ENCODE measurements at places on chromosomes 12 and 14.
A peak's percentile ranks its signal among the peaks of the same experiment; 100 is the strongest.

DNA sequence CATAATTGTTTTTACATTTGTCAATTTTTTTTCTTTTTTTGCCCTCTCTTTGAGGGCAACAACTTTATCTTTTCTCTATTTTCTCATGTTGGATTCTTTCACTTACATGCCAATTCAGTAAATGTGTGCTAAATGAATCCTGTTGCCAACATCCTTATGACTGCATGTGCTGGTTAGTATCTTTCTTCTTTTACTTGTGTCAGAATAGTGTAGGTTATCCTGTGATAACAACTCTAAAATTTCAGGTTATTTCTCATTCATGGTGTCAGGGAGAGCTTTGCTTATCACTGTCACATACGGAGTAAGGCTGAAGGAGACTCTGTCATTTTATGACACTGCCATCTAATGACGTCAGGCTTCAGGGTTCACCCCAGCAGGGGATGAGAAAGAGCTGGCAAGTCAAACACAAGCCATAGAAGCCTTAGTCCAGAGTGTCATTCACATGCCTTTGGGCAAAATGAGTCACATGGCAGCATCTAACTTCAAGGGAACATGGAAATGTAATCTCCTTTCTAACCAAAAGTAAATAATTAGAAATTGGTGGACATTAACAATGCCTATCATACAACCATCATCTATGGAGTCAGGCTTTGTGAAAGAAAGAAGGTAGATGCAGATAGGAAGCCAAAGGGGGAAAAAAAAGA, 242.5 kb upstream of the ATP2B1 start:
- DNase-seq: no peak

DNA sequence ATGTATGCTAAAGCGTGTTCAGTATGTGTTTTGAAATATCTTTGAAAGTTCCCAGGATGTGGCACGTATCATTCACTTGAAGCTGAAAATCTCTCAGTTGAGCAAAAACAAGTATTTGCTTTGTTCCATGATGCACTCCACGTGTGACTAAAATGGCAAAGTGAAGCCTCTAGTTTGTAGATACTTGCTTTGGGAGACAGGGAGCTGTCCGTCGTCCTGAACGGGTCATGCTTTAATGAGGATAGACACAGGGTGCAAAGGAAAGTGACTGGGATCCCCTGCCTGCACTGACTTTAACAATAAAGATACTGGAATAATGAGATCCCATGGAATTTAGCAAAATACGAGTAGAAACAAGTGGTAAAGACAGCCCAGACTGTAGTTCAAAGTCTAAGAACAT, 991.4 kb downstream of the NRXN3 start:
- peak; percentile 8 for DNase-seq

DNA sequence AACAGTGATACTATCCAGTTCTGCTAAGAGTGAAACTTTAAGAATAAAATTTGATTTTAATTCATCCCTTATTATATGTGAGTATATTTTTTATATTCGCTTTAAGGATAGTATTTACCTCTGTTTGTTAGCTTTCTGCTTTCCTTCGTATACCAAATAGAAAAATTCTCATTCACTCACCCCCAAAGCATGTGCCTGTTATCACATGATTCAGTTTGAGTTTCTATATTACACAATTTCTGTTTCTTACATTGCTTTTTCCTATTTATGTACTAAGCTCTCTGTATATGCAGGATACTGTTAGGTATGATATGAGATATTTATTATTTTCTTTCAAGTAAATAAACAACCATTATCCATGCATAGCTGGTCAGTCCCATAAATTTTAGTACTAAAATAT, 275.2 kb downstream of the FBXL14 start:
- DNase-seq: no peak

- no peak for DNase-seq
Measured at GRCh38 chr12:53244337-53244736, 12.3 kb upstream of the RARG start.

DNA sequence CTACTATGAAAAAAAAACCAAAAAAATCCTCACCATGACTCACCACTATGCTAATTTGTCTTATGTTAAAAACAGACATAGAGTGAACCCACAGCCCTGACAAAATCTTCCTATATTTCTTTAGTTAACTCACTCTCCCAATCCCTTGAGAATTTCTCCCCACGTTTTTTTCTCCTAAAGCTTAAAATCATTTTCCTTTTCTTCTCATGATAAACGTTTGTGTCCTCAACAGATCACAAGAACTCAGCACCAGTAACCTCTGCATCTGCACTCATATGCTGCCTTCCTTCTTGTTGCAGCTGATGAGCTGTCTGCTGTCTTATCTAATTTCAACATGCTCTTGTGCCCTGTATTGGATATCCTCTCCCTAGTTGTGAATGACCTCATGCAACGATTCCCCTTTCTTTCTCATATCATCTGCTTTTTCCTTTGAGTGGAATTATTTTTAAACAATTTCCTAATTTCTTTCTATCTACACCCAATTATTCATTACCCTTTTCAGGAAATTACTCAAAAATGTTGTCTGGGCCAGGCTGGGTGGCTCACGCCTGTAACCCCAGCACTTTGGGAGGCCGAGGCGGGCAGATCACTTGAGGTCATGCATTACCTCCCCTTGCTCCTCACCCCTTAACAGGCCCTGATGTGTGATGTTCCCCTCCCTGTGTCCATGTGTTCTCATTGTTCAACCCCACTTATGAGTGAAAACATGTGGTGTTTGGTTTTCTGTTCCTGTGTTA, 427.5 kb upstream of the MGAT4C start:
- DNase-seq: no peak

DNA sequence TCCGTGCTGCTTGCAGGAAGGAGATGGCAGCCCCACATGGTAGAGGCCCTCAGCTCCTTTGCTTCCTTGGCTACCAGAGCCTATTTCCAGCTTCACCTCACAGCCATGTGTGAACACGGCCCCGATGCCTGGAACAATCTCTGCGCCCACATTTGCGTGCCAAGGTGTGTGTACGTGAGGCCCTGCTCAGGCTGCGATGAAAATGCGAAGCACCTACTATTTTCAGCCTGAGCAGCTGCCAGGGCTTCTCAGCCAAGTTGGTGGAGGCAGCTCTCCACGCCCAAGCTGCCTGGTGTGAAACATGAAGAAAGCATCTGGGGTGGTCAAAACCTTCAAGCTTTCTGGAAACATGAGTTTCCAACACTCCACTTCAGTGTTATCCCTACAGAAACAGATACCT, 177.8 kb upstream of the EGLN3 start:
- no peak for DNase-seq

DNA sequence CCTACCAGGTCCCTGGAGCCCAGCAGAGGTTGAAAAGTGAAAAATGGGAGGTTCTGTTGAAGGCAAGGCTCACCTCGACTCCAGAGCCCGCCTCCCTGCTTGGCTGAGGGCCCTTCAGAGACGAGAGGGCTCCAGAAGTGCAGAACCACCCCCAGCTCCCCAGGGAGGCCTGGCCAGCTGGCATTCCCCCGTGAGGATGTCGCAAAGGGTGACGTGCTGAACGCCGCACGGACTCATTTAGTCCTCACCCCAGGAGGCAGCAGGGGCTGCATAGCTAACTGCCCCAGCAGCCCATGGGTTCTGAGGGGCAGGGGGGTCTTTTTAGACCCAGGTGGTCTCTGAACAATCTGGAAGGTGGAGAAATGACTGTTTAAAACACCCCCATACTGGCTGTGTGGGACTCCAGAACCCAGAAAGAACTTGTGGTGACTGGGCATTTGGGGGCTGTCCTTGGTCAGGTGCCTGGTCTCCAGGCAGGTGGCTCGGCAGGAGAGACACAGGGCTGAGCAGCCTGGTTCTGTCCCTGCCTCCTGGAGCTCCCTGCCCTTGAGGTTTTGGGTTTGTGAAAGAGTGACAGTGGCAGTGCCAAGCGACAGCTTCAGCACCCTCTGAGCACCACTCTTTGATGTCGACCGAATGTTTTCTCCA, 32.0 kb downstream of the ANAPC7 start:
- peak; percentile 55 for DNase-seq

- no peak for DNase-seq
Measured at GRCh38 chr14:102246071-102246470, 58.9 kb downstream of the MOK start.

DNA sequence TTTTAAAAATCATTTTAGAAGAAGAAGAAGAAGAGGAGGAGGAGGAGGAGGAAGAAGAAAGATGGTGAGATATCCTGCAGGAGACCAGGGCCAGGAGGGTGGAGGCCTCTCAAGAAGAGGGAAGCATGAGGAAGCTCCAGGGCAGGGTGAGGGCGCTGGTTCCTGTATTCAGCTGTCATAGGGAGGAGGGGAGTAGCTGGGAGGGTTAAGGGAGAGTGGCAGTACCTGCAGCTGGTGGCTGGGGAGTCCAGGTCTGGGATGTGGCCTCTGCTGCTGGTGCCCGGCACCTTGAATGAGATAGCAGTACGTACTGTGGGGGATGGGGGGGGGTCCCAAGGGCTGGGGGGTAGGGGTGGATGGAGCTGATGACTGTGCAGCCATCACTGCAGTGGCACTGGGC, 9.8 kb downstream of the RBP5 start:
- peak; percentile 15 for DNase-seq
